HCT116 (cell line): ENCODE measurements at places on chromosomes 4 and X. TPM values are rescaled to one million over a fixed set of nuclear protein-coding genes. Genes with fewer than 3 reads are reported as not detected.
A peak's percentile ranks its signal among the peaks of the same experiment; 100 is the strongest.

GRCh38 chrX:104284507-104284906, 29.8 kb upstream of the ESX1 start:
- H3K4me1 ChIP-seq: no peaks in the 10 kb centered on the region
- H3K36me3 ChIP-seq: no peaks in the 10 kb centered on the region
- H3K27me3 ChIP-seq: no peaks in the 10 kb centered on the region
- DNase-seq: no peak
- no peak overlapping the region for H3K27ac ChIP-seq

Gene ZFP42
- 0.12 TPM for total RNA-seq

Gene PFKFB1
- 0.81 TPM for total RNA-seq

- peaks cover 87% of the 10 kb centered on the region for H3K4me1 ChIP-seq
- H3K4me3 ChIP-seq: no peak overlapping the region
- H3K27me3 ChIP-seq: no peaks in the 10 kb centered on the region
- H3K27ac ChIP-seq: peak overlapping the region; percentile 54; the same call in 1 of the 2 replicates
- DNase-seq: no peak
- no peaks in the 10 kb centered on the region for H3K36me3 ChIP-seq
Measured at GRCh38 chr4:168509786-168510185, 12.9 kb downstream of the PALLD start.

DNA sequence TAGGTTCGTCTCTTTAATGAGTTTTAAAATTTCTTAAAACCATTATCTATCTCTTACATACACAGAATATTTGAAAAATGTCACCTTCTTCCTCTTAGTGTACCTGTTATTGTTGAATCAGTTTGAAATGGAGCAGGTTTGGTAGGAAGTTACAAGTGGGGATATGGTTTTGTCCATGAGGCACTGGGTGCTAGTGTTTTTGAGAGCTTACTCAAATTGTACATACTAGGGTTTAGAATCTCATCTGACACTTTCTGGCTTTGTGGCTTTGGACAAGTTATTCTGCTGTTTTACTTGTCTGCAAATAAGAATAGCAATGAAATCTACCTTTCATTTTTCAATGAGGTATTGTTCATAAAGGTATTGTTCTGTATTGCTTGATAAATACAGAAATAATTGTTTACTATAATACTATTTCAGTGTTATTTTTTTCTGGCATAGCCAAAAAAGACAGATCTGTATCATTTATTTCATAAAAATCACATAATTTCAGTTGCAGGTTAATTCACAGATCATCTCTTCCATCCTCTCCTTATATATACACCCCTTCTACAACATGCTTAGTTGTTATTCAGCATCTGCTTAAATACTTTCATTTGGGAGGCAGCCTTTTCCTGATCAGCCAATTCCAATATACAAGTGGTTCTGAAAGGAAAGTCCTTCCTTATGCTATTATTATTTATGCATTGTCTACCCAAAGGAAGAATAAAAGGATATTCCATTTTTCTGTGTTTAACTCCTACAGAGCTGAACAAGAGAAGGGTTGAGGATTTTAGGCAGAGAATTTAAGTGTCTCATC, 13.3 kb downstream of the NCAPG start:
- no peak for DNase-seq
- peaks cover 37% of the 10 kb centered on the region for H3K36me3 ChIP-seq
- no peaks in the 10 kb centered on the region for H3K4me1 ChIP-seq
- no peak overlapping the region for H3K4me3 ChIP-seq
- no peak overlapping the region for H3K27ac ChIP-seq

Gene FHDC1
- total RNA-seq: 1.8 TPM

GRCh38 chr4:13544606-13545393, 492 bp upstream of the NKX3-2 start:
- H3K36me3 ChIP-seq: no peaks in the 10 kb centered on the region
- DNase-seq: peak; percentile 81

Gene EXOC1L
- not detected for total RNA-seq

- H3K27me3 ChIP-seq: no peaks in the 10 kb centered on the region
- no peak overlapping the region for H3K4me3 ChIP-seq
- DNase-seq: no peak
- no peaks in the 10 kb centered on the region for H3K36me3 ChIP-seq
- no peak overlapping the region for H3K27ac ChIP-seq
- peaks cover 14% of the 10 kb centered on the region for H3K4me1 ChIP-seq
Measured at GRCh38 chrX:2251211-2251610, 249.6 kb downstream of the DHRSX start.

DNA sequence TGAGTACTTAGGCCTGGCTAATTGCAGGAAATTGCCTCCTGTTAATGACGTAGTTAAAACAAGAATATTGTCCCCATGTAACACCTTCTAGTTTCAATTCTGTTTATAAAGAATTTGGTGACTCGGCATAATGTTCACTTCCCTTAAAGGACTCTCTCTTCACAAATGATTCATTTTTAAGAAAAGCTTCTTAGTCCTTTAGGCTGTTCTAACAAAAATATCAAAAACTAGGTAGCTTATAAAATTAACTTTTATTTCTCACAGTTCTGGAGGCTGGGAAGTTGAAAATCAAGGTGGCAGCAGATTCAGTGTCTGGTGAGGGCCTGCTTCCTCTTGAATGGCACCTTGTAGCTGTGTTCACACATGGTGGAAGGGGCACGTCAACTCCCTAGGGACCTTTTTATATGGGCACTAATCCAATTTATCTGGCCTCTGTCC, 23.8 kb downstream of the COL25A1 start:
- no peak overlapping the region for H3K4me3 ChIP-seq
- no peaks in the 10 kb centered on the region for H3K36me3 ChIP-seq
- DNase-seq: no peak

DNA sequence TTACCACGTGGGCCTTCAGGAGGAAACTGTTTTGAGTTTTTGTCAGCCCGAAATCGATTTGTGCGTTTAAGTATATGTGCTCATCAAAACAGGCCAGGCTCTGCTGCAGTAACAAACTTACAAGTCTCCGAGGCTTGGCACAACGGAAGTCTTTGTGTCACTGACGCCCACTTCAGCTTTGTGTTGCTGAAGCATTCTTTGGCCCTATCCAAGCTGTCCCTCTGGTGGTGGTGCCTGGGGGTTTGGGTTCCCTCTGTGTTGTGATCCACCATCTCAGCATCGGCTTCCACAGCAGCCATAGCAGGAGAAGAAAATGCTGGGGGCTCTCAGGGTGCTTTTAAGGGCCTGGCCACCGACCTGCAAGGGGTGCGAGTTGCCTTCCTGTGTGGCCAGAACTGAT, 176.4 kb downstream of the PTTG2 start:
- DNase-seq: no peak
- no peaks in the 10 kb centered on the region for H3K27me3 ChIP-seq
- H3K36me3 ChIP-seq: 0 out of 2 replicates have a peak, but pooled peaks cover 4% of the 10 kb centered on the region
- H3K4me3 ChIP-seq: no peak overlapping the region
- H3K27ac ChIP-seq: no peak overlapping the region
- no peaks in the 10 kb centered on the region for H3K4me1 ChIP-seq

Gene KLHL4
- total RNA-seq: 0.10 TPM

DNA sequence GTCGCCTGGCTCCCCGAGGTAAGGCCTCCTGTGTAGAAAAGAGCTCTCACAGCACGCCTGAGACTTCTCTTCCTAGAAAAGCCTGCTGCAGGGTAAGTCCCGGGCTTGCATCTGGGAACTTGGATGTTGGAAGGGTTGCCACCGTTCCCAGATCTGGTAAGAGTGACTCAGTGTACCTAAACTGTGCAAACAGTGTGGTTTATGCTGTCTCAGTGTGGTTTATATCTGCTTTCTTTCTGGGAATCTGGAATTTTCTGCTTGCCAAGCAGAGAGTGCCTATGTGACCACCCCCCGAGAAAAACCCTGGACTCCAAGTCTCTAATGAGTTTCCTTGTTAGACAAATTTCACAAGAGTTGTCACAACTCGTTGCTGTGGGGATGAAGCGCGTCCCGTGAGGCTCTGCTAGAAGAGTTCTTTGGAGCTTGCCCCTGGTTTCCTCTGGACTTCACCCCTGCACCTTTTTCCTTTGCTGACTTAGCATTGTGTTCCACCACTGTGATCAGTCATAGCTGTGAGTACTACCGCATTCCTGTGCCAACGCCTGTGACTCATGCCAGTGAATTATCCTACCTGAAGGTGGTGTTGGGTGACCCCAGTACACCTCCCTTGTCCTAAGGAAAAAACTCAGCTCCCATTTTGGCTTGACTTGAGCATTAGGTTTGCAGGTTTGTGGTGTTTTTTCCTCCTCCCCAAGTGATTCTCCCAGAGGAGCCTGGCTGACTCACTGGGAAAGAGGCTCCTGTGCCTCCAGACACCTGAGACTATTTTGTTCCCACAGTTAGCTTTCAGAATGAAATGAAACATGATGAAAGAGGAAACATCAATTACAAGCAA, 14.5 kb downstream of the SLC2A9 start:
- H3K36me3 ChIP-seq: no peaks in the 10 kb centered on the region
- peak overlapping the region; percentile 17; the same call in 1 of the 2 replicates for H3K27ac ChIP-seq
- H3K4me3 ChIP-seq: no peak overlapping the region
- H3K27me3 ChIP-seq: no peaks in the 10 kb centered on the region
- H3K4me1 ChIP-seq: peaks cover 31% of the 10 kb centered on the region
- DNase-seq: peak; percentile 77

DNA sequence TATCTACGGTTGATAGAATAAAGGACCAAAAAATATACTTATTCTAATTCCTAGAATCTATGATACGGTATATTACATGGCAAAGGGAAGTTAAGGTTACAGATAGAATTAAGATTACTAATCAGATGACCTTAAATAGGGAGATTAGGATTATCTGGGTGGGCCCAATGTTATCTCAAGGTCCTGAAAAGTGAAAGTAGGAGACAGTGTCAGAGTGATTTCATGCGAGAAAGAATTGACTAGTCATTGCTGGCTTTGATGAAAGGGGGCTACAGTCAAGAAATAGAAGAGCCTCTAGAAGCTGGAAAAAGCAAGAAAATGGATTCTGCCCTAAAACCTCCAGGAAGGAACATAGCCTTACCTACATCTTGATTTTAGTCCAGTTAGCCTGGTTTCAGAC, 176.9 kb upstream of the PPP1R2C start:
- H3K4me1 ChIP-seq: no peaks in the 10 kb centered on the region
- H3K27ac ChIP-seq: no peak overlapping the region

DNA sequence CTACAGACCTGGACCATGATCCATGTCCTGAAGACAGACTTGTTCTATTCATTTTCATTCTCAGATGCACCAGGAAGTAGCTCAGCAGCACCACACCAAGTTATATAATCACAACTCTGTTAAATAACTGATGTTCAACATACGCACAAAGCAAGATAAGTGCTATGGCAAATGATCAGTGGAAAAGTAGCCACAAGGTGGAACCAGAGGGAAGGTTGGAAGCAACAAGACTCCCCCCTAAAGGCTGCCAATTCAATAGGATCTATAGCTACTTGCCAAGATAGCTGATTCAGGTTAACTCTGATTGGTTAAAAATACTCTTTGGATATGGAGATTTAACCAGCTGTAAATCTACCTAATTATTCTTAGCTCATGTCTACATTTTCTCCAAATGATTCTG, 23.7 kb upstream of the FAM47B start:
- no peaks in the 10 kb centered on the region for H3K27me3 ChIP-seq
- no peak overlapping the region for H3K27ac ChIP-seq
- H3K36me3 ChIP-seq: no peaks in the 10 kb centered on the region
- no peak for DNase-seq

DNA sequence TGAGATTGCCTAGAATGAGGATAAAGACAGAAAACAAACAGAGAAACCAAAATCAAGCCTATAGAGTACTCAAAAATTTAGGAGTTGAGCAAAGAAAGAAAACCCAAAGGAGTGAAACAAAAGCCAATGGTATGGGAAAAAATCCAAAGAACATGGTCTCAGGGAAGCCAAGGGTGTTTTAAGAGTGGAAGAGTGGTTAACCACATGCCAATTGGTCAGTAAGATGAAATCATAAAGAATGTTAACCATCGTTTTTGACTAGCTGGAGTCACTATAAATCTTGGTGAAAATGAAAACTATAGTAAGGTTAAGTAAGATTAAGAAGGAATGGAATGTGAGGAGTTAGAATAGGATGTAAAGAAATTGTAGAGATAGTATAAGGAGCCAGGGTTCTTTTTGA, 64.7 kb upstream of the RPL34 start:
- no peak for DNase-seq
- no peak overlapping the region for H3K4me3 ChIP-seq
- no peak overlapping the region for H3K27ac ChIP-seq
- no peaks in the 10 kb centered on the region for H3K36me3 ChIP-seq
